ENCODE measurements at places on chromosomes 11 and 22.

DNA sequence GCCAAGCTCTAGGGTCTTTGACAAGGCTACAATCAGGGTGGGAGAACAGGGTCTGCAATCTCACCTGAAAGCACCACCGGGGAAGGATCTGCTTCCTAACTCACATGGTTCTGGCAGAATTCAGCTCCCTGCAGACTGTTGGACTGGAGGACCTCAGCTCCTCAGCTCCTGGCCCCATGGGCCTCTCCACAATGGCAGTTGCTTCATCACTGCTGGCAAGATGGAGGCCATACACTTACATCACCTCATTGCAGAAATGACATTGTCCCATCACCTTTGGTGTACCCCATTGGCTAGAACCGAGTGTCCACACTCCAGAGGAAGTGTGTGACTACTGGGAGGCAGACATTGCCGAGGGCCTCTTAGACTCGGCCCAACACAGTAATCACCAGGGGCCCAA, 20.9 kb upstream of the MPPED1 start:
- peak; percentile 21 for DNase-seq

DNA sequence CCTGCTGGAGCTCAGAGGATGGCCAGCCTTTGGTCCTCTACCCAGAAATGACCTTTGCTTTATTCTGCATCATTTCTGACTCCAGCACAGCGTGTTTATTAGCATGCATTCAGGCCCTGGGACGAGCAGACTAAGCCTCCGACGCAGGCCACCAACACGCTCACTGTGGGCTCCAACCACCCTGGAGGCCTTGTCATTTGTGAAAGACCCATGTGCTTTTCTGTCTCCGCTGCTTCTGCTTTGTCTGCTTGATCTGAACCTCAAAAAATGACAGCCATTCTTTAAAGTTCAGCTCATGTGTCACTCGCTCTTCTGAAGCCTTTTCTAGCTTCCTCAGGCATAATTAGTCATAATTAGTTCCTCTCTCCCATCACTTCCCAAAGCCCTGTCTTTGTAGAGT, 109.1 kb upstream of the TIMP3 start:
- no peak for DNase-seq

GRCh38 chr11:92907671-92908070, 61.8 kb upstream of the MTNR1B start:
- DNase-seq: no peak

GRCh38 chr22:38467904-38468442, at the start of gene KDELR3:
KDELR3 (plus strand) TSS chr22:38468096; CDS start chr22:38468234, 138 bp downstream.
- no peak for DNase-seq

DNA sequence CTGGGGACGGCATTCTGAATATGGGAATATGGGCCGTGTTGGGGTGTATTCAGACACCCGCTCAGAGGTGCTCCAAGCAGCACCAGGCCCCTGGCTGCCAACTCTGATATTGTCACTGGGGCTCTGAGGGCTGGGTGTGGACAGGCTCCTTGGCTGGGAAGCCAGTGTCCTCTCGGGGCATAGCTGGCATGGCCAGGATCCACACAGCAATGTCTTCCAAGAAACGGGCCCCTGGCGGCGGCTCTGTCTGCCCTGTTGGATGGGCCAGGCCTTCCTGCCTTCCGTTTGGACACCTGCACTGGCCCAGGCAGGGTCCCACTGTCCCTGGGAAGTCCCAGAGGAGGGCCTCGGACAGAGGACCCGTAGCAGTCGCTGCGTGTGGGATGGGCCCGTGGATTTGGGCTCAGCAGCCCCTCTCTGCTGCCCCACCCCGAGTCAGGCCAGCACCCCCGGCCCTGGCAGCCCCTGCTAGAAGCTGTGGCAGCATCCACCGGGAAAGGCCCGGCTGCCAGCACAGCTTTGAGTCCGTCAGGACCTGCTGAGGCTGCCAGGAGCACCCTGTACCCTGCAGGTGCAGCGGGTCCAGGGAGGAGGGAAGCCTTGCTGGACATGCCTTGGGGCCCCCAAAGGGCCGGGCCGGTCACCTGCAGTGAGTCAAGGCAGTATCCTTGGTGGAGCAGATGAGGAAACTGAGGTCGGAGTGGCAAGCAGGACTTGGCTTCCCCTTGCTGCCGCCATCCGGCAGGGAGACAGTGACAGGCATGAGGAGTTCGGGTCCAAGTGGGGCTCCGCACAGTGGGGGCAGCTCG, 4.1 kb downstream of the PANX2 start:
- peak; percentile 53 for DNase-seq

GRCh38 chr11:87398931-87399330, 361.2 kb downstream of the TMEM135 start:
- peak; percentile 83 for DNase-seq

DNA sequence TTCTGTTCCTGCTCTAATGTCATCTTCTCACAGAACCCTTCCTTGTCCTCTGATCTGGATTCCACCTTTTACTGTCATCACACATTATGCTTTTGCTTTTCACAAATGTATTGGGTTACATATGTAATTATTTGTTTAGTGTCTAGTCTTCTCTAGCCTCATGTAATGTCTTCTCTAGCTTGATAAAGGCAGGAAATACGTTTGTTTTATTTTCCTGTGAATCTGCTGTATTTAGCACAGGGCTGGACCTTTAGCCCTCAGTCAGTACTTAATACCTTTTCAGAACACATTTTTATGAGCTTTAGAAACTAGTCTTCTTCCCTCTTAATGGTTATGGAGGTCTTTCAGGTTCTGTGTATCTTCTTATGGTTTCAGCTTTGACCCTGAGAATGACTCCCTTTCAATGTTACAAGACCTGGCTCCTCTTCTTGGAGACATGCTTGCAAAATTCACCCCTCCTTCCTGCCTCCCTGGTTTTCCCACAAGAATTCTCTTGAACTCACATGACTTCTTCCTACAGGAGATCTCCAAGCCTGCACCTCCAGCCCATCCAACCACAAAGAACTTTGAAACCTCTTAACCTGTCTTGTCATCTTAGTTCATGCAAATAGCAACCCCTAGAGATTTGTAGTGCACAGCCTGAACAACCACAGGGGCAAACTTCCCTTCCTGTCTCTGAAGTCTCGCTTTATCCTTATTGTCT, 132.7 kb upstream of the DDI1 start:
- DNase-seq: no peak

DNA sequence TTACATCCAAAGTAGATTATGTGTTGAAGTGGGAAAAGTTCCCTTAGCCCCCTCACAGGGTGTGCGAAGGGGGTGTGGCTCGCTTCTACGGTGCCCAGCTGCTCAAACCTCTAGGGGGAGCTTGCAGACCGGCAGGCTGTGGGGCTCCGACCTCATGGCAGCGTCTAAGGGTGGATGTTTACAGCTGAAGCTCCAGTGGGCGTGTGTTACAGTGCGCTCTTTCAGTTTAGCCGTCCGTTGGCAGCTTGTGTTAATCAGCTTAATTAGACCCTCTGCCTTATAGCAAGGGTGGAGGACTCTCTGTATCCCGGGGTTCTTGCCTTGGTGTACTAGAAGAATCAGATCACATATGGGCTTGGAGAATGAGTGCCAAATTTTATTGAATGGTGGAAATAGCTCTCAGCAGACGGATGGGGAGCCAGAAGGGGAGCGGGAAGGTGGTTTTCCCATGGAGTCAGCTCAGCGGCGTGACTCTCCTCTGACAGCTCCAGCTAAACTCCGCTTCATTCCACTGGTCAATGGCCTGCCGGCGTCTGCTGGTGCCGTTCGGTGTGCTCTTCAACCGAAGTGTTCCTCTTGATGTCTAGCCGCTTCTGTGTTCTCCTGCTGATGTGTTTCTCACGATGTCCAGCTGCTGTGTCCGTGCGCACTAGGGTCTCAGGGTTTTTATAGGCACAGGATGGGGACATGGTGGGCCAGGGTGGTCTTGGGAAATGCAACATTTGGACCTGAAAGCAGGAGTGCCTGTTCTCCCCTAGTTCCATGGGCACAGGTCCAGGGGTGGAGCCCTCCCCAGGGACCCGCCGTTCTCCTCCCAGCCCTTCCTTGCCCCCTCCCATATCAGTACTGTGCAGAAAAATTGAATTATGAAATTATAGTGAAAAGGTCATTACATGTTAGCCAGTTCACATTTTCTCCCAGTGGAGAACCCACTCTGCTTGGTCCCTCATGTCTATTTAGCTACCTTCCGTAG, 28.6 kb upstream of the OR10G7 start:
- DNase-seq: peak; percentile 69

- no peak for DNase-seq
Measured at GRCh38 chr22:33923033-33923432, 2.8 kb upstream of the LARGE1 start.

- no peak for DNase-seq
Measured at GRCh38 chr11:43245466-43245865, 66.3 kb upstream of the API5 start.

DNA sequence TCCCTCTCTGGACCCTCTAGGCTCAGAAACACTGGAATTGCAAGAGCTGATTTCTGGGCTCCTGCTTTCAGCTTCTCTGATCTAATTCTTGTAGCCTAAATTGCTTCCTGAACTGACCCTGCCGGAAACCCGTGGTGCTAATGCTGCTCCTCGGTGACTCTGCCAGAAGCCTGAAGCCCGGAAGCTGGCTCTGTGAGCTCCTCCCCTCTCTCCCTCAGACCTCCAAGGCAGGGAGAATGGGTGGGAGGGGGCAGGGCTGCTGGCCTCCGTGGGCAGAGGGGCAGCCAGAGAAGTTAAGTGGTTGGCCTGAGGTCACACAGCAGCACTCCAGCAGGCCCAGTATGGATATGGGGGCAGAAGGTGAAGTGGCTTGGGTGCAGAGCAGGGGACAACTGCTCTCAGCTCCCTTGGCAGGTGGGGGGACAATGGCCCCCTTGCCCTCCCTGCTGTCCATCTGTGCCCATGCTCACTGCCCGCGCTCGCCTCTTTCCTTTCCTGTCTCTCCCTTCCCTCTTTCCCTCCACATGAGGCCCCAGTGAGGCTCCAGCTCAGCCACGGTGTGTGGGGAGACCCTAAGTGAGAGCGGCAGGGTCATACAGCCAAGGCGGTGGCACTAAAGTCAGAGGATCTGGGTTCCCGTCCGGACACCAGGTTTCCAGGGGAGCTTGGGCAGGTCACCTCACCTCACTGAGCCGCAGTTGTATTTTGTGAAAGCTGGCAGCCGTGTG, 16.2 kb downstream of the CAPN5 start:
- peak; percentile 81 for DNase-seq

DNA sequence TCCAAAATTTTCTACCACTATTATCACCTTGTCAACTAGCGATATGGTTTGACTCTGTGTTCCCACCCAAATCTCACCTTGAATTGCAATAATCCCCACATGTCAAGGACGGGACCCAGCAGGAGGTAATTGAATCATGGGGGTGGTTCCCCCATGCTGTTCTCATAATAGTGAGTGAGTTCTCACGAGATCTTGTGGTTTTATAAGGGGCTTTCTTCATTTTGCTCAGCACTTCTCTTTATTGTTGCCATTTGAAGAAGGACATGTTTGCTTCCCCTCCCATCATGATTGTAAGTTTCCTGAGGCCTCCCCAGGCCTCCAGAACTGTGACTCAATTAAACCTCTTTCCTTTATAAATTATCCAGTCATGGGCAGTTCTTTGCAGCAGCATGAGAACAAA, 73.5 kb upstream of the ZC3H12C start:
- DNase-seq: no peak

GRCh38 chr11:99020352-99021225, at the start of gene CNTN5:
CNTN5 (plus strand) TSS chr11:99020949.
- DNase-seq: no peak

GRCh38 chr11:122317305-122317704, 201.3 kb upstream of the BLID start:
- no peak for DNase-seq

GRCh38 chr11:20933958-20934357, 264.6 kb downstream of the NELL1 start:
- DNase-seq: no peak

DNA sequence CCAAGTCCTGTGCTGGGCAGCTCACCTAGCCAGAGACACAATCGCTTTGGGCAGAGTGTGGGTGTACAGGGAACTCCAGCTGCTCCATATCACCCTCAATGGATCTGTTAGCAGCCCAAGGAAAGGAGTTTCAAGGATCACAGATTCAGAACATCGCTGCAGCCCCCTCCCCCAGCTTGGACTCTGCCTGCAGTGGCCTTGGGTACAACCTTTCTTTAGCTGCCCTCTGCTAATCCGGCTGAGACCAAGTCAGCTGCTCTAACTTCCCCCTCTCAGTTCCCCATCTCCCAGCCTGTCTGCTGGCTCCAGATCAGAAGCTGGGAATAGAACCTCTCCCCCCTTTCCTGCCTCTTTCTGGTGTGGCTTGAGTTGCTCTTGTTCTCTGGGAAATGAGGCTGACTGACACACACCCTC, 1.3 kb downstream of the TMEM86A start:
- DNase-seq: no peak

DNA sequence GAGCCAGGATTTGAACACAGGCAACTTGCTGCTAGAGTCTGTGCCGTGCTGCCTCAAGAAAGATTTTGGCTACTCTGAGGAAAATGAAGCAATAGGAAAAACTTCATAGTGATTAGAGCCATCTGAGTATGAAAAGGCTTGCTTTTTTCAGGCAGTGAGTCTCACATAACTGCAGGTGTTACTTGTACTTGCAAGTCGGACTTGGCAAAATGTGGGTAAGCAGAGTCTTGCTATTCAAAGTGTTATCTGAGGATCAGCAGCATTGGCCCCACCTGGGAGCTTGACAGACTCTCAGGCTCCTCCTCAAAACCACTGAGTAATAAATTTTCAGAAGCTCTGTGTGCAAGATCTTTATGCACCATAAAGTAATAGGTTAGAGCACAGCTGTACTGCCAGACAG, 18.1 kb downstream of the RNF141 start:
- DNase-seq: no peak

- DNase-seq: peak; percentile 84
Measured at GRCh38 chr22:27113211-27113635, 455.8 kb downstream of the MIAT start.

DNA sequence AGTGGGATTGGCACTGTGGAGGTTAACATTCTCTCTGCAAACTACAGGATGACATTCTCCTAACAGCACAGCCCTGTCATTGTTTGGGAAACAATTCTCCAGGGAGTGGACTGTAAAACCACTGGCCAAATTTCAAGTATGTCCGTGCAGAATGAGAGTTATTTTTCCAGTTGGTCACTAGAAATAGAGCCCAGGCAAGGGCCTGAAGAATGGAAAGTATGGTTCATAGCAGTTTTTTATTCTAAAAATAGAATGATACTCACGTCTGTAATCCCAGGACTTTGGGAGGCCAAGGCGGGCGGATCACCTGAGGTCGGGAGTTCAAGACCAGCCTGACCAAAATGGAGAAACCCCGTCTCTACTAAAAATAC, 39.0 kb upstream of the CD44 start:
- no peak for DNase-seq

- DNase-seq: no peak
Measured at GRCh38 chr22:38611559-38611958, 41.6 kb upstream of the DMC1 start.

DNA sequence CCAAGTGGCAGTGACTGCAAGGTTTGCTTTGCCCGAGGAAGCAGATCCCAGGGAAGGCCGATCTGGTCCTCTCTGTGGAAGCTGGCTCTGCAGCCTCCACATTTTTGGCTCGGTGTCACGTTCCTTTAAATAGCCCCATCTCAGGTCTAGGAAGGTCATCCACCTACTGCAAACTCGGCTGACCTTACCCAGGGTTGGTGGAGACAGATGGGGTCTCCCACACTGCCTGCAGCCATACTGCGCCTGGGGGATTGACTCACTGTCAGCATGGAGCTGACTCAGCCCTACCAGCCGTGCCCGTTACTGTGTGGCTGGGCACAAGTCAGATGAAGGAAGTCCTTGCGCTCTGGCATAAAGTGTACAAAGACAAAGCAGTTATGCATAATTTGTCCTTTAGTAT, 16.9 kb downstream of the CDPF1 start:
- no peak for DNase-seq
